Osteocyte (in vitro differentiated cells): ENCODE measurements at places on chromosomes 12 and 14.

DNA sequence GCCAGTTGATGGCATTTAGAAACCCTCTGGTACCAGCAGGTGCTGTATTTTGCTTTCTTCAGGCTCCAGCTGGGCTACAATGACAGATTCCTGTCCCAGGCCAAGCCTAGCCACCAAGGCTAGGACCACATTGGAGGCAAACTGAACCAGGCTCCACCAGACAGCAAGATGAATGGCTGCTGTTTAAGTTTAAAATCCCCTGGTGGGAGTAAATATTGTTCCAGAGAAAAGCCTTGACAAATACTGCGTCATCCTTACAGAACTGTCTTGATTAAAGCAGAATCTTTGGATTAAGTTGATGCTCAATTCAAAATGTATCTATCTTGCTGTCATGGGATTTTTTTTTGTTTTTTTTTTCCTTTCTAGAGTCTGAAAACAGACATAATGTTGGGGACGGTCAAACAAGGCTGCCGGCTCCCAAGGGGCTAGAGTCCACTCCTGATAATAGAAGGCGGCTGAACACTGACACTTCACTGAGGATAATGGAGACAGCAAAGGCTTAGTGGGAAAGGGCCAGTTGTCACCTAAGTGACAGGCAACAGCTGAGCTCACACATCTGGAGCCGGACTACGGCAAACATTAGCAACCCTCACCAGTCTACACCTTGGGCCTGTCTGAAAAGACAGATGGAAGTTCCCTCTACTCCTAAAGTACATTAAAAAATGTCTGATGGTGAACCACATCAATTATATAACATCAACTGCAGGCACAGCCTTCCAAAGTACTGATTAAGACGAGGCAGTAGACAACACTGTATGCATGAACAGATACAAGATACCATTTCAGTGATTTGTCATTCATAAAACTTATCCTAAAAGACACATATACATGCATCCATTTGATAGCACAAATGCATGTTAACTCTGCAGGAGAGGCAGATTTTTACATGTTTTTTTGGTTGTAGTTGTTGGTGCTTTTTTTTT lies 1.7 kb downstream of the PRICKLE1 start:
- DNase-seq = no peak

DNA sequence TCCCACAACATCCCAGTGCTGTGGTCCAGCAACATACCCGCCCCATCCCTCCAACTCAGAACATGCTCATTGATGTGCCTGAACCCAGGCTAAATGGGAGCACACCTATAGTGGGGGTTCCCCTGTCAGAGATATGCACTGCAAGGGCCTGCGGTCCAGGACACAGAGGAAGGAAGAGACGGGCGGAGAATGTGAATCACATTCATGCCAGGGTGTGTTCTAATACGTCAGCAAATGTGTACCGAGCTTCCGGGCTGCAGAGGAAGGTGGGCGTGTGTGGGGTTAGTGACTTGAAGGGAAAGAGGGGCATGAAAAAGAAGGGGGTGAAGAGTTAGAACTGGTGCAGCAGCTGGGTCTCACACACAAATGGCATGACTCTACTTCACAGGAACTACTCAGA lies 83.7 kb downstream of the DPF3 start:
- no peak for DNase-seq

DNA sequence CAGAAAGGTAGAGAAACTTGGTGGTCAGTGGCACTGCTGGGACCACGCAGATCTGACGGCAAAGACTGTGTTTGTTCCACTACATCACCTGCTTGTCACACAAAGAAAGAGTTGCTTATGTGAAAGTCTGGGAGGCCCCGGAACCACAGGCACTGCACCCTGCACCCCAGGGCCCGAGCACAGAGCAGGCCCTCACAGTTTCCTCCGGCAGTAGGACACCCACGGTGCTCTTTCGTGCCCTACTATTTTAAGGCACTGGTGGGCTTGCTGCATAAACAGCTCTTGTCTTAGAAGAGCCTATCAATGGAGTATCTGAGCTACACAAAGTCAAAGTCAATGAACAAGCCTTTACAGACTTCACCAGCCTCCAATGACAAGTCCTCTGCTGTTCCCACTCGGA lies 8.0 kb downstream of the LGMN start:
- DNase-seq = no peak

- no peak for DNase-seq
Observed at GRCh38 chr12:65501093-65501621, 222.7 kb downstream of the MSRB3 start.

GRCh38 chr12:94704452-94705306 lies 54.3 kb upstream of the TMCC3 start:
- no peak for DNase-seq

- DNase-seq = no peak
Observed at GRCh38 chr14:29410581-29410980, 517.1 kb downstream of the PRKD1 start.

DNA sequence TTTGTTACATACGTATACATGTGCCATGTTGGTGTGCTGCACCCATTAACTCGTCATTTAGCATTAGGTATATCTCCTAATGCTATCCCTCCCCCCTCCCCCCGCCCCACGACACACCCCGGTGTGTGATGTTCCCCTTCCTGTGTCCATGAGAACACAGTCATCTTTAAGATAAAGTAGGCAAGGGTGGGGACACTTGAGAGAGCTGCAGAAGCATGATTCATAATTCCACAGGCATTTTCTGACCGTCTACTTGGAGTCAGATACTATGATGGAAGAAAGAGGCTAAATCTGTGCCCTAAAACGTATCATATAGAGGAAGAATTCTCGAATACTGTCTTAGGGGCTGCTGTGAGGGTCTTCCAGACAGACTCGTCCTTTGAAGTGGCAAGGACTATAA lies 145.9 kb upstream of the VASH1 start:
- no peak for DNase-seq

- no peak for DNase-seq
Observed at GRCh38 chr14:25837551-25837965, 760.3 kb downstream of the NOVA1 start.

- no peak for DNase-seq
Observed at GRCh38 chr12:28202374-28203130, 12.3 kb downstream of the CCDC91 start.

DNA sequence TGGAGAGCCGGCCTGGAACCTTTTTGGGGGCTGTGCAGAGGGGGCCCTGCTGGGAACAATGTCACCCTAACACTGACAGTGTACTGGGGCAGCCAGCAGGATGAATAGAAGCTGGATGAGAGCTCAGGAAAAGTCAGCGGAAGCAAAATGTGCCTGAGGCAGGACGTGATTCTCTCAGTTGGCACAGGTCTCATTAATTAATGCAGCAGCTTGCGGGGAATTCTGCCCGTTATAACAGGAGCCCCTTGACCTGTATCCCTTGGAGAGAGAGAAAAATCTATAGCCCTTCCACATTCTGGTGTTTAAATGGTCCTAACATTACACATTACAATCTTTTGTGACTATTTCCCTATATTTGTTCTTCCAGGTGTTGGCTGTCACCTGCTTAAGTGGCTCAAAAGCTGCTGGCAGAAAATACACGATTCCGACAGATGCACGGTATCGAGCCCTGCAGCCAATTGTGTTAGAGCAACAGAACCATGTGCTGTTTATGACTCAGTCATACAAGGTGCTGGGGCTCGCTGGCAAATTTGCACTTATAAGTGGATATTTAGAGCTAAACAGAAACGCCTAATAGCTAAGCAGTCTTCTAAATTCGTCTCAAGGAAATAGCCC lies 854.7 kb downstream of the AACS start:
- DNase-seq = no peak

DNA sequence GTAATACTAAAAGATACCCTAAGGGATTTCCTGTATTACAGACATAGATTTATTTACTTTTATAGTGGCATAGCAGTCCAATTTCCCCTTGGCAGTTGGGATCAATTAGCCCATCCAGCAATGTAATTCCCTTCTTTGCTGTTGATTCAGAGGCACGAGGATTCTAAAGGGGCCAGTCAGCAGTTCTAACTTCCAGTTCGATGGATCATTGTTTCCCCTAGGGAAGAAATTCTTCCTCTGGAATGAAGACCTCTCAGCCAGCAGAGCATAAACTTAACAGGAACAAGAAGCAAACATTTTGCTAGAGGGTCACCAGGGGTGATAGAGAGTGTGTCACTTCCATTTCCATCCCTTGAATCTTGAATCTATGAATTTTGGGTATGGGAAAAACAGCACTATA lies 395.7 kb upstream of the NOVA1 start:
- no peak for DNase-seq

DNA sequence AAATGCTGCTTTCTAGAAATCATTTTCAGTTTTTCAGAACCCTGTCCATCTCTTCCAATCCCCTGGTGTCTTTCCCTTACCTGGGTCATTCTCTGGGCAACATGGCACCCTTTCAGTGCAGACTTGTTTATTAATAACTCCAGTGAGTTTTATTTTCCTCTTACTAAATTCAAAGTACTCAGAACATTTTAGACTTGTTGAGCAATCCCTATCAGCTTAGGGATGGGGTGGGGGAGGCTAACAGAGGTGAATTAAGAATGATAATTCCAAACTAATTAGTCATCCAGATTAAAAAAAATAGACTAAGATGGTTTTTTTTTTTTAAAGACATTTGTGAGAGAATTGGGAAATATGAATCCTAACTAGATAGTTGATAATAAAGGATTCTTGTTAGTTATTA lies 10.7 kb downstream of the GPRC5A start:
- DNase-seq = no peak

DNA sequence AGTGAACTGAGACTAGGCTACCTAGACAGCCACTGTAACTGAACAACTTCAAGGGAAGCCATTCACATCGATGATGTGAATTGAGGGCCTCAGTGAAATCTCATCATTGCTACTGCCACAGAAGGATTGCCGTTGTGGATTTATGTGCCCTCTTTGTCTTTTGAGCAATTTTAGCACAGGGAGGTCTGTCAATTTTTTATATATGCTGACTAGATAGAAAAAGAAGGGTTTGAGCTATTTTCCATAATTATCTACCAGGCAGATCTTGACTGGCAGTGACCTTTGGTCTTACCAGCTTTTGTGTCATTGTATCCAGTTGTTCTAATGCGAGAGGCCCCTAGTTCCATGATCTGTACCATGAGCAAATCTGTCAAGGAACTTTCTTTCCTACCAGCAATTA lies 179.4 kb downstream of the ERC1 start:
- DNase-seq = no peak

GRCh38 chr12:8871068-8871467 lies 43.2 kb upstream of the PHC1 start:
- DNase-seq = no peak

GRCh38 chr12:113271853-113272561 lies 50.7 kb downstream of the TPCN1 start:
- DNase-seq = no peak

- no peak for DNase-seq
Observed at GRCh38 chr14:54186821-54187763, 209.7 kb upstream of the CDKN3 start.

- no peak for DNase-seq
Observed at GRCh38 chr12:27571463-27571862, 47.5 kb downstream of the PPFIBP1 start.

GRCh38 chr12:77113971-77114370 lies 48.6 kb upstream of the E2F7 start:
- no peak for DNase-seq

DNA sequence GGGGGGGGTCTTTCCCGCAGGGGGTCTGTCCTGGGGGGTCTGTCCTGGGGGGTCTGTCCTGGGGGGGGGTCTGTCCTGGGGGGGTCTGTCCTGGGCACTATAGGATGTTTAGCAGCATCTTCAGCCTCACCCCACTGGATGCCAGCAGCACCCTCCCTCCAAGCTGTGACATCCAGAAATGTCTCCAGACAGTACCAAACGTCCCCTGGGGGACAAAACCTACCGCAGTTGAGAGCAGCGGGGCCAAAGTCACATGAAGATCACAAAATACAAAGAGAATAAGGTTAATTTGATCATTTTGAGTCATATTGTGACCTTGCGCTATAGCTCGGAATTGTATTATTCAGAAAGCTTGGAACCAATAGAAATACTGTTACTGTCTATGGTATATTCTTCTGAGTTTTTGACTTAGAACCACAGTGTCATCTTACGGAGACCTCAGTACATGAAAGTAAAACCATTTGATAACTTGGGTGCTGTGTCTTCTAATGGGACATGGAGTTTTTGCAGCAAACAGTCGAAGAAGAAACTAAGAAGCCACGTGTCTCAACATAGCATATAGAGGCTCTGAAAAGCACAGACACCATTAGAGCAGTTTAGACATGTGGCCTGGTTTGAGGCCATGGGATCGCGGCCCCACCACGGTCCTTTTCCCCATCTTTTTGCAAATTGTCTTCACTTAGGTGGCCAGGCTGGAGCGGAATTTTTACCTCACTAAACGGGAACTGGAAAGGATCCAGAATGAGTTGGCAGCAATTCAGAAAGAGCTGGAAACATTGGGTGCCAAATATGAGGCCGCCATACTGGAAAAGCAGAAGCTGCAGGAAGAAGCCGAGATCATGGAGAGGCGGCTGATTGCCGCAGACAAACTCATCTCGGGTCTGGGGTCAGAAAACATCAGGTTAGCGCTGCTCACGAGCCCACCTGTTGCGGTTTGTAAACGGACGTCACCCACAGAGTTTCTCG lies 59.9 kb downstream of the CCDC92 start:
- DNase-seq = no peak

DNA sequence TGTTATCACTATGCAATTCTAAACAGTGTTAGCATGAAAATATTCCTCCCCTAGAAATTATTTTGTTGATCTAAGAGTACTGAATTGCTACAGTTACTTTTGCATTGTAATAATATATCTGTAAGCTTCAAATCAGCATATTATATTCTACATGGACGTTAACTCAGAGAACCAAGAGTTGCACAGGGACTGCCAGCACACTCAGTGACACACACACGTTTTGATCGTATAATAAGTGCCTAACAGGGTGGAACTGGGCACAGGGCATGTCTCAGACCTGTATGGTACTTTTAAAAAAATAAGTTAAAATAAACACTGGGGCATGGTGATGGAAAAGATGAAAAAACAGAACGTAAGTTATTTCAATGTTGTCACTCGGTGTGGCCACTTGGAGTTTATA lies 451.6 kb downstream of the RGS6 start:
- DNase-seq = no peak

- DNase-seq = no peak
Observed at GRCh38 chr12:96117460-96117859, 76.7 kb upstream of the ELK3 start.

GRCh38 chr14:102430212-102430908 lies 67.6 kb downstream of the TECPR2 start:
- DNase-seq = no peak

GRCh38 chr12:76879710-76880518 lies 1.1 kb upstream of the CSRP2 start:
- no peak for DNase-seq

GRCh38 chr12:65615118-65615517 lies 209.2 kb upstream of the HMGA2 start:
- no peak for DNase-seq

- peak; percentile 34 for DNase-seq
Observed at GRCh38 chr14:71245659-71246361, 338.6 kb downstream of the PCNX1 start.

DNA sequence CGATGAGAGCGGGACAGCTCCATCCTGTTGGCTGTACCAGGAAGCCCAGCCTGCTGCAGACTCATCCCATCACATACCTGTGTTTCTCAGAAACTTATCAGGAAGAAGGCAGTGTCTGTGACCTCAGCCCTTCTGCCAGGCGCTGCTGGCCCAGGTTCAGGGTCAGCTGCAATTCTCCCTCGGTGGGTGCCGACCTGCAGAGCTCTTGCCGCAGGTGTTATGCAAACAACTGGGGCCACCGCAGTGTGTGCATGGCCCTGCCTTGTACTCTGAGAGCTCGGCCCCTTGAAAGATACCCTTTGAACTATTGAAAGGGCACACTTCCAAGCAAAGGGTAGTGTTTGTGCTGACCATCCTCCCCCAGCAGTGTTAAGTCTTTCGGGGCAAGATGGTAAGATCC lies 322.2 kb upstream of the DIO3 start:
- no peak for DNase-seq
